Fibroblast of skin of right quadriceps (primary cell): ENCODE measurements at places on chromosomes 1 and 21.

DNA sequence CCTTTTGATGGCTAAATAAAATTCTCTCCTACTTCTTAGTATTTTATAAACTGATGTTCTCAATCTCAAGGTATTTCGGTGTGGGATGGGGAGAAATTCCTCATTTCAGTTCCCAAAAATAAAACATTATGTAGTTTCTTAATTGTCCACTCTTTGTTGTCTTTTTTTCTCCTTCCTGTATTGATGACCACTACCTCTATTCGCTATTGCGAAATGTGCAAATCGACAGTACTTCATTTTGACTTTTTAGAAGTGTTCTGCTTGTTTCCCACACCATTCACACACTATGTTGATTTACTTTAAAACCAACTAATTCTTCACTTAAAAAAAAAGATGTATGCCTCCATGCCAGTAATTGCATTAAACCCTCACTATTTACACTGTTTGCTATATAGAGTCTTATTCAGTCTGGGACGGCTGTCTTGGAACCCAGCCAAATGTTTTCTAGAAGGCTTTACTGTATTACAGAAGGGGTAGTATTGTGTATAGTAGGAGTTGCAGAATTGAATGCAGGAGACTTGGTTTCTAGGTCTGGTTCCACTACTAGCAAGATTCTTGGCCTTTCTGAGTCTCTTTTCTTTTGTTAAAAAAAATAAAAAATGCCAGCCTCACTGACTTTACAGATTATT lies 5.6 kb downstream of the RNF2 start:
- no peak for DNase-seq

GRCh38 chr1:234841710-234842231 lies 231.8 kb upstream of the IRF2BP2 start:
- DNase-seq: peak; percentile 46

DNA sequence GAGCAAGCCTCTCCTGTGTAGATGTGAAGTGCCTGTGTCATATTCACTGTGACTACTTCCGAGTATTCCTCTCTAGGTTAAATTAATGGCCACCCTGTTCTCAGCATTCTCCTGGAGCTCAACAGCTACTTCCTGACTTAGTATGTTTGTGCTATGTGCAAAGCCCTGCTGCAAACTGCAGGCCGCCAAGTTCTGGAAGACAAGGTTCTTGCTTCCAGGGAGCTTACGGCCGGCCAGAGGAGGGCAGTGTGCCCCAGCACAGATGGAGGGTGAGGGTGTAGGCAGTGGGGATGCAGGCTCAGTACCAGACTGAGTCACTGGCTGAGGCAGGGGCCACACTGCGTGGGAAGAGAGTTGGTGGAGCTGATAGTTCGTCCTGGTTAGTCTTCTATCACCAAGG lies 43.2 kb downstream of the ELK4 start:
- peak; percentile 53 for DNase-seq

DNA sequence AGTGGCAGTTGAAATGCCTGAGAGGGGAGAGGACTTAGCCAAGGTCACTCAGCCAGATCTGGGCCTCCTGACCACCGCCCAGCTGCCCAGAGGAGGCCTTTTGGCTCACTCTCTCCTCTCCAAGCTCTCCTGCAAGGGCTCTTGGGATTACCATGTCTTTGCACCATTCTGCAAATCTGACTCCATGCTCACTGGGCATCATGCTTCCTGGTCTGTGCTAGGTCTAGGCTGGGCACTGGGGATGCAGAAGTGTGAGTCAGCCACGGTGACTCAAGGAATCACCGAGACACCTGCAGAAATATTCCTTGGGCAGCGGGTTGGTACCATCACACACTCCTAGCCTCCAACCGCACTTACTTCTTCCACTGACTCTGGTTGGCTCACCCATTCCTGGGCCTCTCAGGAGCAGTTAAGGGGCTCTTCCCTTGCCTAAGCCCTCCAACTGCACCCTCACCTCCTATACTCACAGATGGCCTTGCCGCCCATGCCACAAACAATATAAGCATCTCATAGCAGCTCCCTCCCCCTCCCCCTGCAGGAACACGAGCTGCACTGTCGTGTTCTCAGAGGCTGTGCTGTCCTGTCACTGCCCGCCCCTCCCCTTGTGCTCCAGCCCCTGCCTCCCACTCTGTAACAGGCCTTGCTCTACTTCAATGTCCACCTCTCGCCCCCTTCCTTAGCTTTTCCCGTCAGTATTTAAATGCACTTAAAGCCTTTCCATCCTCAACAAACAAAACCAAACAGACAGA lies 34.8 kb downstream of the CDCP2 start:
- no peak for DNase-seq

GRCh38 chr1:60596791-60597750 lies 485.3 kb upstream of the NFIA start:
- DNase-seq: peak; percentile 54

GRCh38 chr1:151327903-151328674 lies 873 bp upstream of the PI4KB start:
- DNase-seq: no peak

GRCh38 chr1:246566813-246567645 lies 773 bp downstream of the CNST start:
- peak; percentile 89 for DNase-seq

GRCh38 chr1:82263396-82263795 lies 462.7 kb downstream of the ADGRL2 start:
- no peak for DNase-seq
